ENCODE measurements at places on chromosomes 3 and 15.

GRCh38 chr15:72155635-72156616 lies 37.7 kb downstream of the SENP8 start:
- peak; percentile 42 for DNase-seq

DNA sequence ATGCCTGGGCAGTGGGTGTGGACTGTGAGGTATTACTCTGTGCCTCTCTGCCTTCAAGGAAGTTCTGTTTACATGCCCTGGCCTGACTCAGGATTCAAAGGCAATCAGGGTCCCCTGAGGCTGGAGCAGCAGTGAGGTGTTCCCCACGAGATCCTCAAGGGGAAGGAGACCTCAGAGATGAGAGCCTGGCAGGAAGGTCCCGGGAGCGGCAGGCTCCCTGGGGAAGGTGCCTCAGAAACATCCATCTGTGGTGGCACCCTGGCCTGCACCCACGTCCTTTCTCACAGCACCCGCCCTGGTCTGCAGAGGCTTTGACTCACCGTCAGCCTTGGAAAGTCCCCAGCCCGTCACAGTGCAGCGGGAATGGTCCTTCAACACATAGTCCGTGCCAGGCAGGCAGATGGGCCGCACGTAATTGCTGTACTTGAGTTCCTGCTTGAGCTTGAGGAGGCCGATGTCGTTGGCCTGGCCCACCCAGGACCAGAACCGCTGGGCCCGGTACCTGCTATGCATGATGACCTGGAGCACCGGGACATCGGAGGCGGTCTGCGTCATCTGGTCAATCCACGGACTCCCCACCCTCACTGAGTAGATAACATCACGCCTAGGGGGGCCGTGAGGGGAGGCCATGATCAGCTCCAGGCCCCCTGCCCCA lies 3.6 kb downstream of the PRSS50 start:
- DNase-seq = no peak

GRCh38 chr15:62164014-62164395 lies 1.1 kb downstream of the C2CD4B start:
- no peak for DNase-seq

- no peak for DNase-seq
These were observed 251.1 kb downstream of the GABRB3 start for GRCh38 chr15:26521691-26522198.

Measured in thymus (tissue), 14 donors.